ENCODE measurements at places on chromosomes 5 and 9.

DNA sequence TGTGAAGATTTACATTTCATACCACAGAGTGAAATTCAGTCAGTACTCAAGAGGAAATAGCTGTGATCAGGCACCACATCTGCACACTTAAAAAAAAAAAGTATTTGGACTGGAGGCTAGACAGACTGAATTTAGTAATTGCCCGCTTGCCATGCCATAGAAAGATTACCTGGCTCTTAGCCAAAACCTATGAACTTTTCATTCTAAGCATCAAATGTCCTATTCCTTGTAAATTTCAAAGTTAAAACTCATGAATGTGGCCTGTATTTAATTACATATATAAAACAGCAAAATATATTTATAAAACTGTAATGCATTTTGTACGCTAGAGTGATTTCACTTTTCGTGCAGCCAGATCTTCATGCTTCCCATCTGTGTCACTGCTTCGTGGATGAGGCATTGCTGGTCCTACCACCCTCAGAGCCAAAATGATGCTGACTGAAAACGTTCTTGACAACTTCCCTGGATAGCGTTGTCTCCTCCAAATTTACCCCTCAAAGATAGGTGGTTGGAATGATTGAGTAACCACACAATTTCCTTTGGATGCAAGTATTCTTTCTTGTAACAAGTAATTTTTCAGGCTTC is 447.9 kb upstream of the SGCD start:
- DNase-seq = no peak

GRCh38 chr9:73441223-73441622 is 289.6 kb downstream of the ANXA1 start:
- no peak for DNase-seq

GRCh38 chr5:57858905-57859304 is 376.3 kb upstream of the ACTBL2 start:
- no peak for DNase-seq

DNA sequence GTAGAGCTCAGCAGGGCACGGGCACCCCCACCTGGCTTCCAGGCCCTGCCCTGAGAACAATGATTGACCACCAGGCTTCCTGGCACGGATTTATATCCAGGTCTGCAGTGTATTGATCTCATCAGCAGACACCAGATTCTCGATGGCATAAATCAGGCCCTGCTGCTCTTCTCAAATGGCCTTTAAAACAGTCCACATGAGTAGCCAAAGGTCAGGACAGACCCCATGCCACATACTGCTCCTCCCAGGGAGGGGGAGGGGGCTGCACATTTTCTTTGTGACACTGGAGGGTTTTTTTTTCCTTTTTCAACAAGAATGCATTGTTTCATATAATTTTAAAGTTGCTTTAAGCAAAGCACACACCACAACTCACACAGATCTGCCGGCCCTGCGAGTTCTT is 85.4 kb downstream of the SEMA4D start:
- DNase-seq = no peak

- DNase-seq = no peak
Observed at GRCh38 chr9:136567651-136568287, 21.9 kb upstream of the NOTCH1 start.

GRCh38 chr9:14218253-14218652 is 95.7 kb downstream of the NFIB start:
- no peak for DNase-seq

DNA sequence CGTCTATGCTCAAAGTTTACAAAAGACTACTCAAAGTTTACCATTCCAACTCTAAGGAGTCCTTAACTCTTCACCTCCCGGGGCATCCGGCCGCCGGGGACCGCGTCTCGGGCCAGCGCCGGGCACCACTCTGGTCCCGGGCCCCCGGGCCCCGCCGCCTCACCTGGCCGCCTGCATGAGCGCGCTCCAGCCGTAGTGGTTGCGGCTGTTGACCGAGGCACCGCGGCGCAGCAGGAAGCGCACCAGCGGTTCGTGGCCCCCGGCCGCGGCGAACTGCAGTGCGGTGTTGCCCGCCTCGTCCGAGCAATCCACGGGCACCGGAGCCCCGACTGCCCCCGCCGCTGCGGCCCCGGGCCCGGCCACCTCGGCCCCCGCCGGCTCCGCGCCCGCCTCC is 388 bp downstream of the ANKS6 start:
- DNase-seq = no peak

- no peak for DNase-seq
Observed at GRCh38 chr5:150077996-150078801, 8.2 kb downstream of the CSF1R start.
